ENCODE measurements at places on chromosomes 4 and X.

DNA sequence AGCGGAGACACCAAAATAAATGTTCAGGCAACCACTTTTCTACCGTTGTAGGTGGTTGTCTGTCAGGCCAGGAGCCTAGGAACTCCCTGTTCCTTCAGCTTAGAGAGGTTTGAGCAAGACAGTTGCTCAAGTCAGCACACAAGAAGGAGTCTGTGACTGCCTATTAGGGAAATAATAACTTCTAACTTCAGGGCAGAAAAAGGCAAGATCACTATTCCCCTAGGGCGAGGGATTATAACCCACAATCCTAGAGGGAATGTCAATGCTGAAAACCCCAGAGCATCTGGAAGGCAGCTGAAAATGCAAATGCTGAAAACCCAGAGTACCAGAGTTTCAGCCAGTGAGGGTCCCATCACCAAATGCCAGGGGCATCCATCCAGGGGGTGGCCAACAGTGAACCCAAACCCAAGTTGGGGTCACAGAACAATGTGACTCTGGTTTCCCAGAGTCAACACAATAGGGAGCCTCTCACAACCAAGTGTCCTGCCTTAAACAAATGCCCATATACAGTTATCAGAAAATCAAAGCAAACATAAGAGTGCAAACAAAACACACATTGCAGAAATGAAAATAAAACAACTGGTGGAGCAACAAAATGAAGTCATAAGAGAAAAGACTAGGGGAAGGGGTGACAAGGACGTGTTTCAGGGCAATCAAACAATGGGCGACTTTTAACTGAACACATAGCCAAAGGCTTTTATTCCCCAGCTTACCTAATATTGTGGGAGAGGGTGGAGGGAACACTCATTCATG lies 27.6 kb downstream of the MORF4L2 start:
- no peak for DNase-seq

DNA sequence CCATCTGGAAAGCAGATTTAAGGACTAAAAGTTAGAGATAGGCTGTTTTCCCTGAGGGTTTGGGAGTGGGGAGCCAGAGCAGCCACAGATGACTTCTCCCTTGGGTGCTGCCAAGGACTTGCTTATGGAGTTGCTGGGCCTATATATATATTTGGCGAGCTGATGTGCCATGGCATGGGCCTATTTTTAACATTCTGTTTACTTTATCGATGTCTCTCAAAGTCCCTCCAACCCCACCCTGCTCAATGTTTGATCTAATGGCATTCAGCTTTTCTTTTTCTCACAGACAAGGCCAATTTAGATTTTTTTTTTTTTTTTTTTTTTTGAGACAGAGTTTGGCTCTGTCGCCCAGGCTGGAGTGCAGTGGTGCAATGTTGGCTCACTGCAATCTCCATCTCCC lies 6.1 kb upstream of the CUL4B start:
- no peak for DNase-seq

- no peak for DNase-seq
Observed at GRCh38 chr4:98959411-98959810, 30.5 kb upstream of the EIF4E start.

- no peak for DNase-seq
Observed at GRCh38 chrX:110308220-110308619, 9.7 kb downstream of the AMMECR1 start.

GRCh38 chr4:89196745-89197144 lies 85.4 kb downstream of the TIGD2 start:
- no peak for DNase-seq

DNA sequence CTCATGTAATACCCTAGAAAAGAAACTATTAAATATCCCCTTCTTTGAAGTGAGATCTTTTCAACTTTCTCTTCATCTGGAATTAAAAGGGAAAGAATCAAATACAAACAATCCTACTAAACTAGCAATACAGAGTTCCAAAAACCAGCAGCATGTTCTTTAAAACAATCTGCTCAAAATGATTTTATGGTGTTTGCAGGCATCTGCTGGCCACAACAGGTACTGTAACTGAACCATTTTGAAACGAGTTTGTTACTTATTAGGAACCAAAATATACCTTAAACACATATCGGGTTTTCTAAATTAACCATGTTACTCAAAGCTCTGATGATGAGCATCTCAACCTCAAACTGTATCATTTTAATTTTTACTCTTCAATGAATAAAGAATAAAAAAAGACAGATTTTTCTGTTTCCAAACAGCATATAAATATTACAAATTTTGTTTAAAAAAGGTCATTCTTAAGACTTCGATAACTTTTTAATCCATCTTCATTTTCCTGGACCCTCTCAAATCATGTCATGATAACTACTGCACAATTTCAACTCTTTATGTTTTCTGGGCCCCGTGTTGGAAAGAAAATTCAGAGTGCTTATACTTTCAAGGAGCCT lies 56.5 kb downstream of the ARAP2 start:
- no peak for DNase-seq

GRCh38 chr4:156660465-156660864 lies 311.1 kb downstream of the PDGFC start:
- no peak for DNase-seq

DNA sequence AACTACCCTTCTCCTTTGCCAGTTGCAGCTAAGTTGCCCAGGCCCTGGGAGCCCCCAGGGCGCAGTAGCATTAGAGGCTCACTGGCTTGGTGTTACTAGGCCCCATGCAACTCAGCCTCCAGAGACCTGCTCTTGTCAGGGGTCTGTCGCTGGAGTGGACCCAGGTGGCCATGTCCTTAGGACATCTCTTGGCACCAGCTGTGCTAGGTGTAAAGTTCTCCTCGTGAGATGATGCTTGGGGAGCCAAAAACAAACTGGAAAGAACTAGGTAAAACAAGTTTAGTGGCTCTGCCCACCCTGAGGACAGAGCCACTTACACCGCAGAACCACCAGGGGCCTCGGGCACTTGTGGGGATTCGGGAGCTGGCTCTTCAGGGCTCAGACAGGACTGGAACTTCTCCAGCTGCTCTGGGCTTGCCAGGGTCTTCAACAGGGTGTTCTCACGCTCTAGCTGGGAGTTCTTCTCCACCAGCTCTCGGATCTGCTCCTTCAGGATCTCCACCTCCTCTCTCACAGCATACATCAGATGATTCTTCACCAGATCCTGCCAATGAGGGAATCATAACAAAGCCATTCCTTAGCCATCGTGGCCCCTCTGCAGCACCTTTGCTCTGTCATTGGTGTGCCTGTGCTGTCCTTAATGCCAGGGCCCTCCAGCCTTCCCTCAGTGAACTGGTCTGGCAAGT lies 61.2 kb downstream of the TSC22D3 start:
- DNase-seq, result no peak

GRCh38 chrX:46547857-46548256 lies 2.6 kb upstream of the ZNF674 start:
- no peak for DNase-seq

DNA sequence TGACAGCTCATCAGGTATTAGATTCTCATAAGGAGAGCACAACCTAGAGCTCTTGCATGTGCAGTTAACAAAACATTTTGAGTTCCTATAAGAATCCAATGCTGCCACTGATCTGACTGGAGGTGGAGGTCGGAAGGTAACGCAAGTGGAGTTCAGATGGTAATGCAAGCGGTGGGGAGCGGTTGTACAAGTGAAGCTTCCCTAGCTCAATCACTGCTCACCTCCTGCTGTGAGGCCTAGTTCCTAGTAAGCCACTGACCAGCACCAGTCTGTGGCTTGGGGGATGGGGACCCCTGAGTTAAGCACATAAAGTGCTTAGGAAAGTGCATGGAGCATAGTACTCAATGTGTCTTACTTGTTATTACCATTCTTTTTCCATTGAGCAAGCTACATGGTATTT lies 983.2 kb upstream of the IGFBP7 start:
- no peak for DNase-seq

DNA sequence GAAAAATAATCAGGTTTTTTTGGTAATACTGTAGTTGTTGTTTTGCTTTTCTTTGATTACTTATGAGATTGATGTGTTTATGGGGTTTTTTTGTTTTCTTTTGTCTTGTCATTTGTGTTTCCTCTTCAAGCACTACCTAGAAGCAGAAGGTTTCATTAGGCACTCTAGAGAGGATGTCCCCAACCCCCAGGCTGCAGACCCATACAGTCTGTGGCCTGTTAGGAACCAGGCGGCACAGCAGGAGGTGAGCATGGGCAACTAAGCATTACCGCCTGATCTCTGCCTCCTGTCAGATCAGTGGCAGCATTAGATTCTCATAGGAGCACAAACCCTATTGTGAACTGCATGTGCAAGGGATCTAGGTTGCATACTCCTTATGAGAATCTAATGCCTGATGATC lies 22.9 kb upstream of the NOCT start:
- no peak for DNase-seq

GRCh38 chr4:176425035-176425434 lies 105.3 kb downstream of the SPCS3 start:
- no peak for DNase-seq

GRCh38 chr4:109022961-109023360 lies 260.1 kb upstream of the ETNPPL start:
- no peak for DNase-seq

Data from activated CD4-positive, CD25-positive, alpha-beta regulatory T cell (primary cell).